ACHN (cell line): ENCODE measurements at places on chromosomes 5 and 9.

DNA sequence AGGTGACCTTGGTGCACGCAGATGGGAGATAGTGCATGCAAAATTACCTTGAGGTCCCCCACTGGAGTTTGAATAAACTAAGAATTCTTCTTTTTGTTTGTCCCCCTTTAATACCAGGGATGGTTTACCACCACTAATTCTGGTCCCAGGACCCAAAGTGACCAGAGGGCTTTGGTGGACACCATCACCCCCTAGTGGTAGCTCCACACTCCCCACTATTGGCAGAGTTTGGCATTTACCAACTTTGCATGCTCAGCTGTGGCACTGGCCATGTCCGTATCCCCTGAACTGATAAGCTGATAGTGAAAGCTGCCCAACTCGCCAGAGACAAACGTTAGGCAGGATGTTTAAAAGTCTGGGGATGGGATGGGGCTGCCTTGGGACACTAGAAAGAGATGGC lies 3.3 kb downstream of the ASTN2 start:
- DNase-seq: peak; percentile 57

- no peak for DNase-seq
These were observed 109.3 kb upstream of the DHFR start for GRCh38 chr5:80763873-80764647.

- DNase-seq: peak; percentile 25
These were observed 35.0 kb downstream of the TPPP start for GRCh38 chr5:658103-658502.

GRCh38 chr5:9733486-9733885 lies 103.3 kb upstream of the TAS2R1 start:
- DNase-seq: no peak

- no peak for DNase-seq
These were observed 6.3 kb upstream of the ERAP1 start for GRCh38 chr5:96814041-96814440.

DNA sequence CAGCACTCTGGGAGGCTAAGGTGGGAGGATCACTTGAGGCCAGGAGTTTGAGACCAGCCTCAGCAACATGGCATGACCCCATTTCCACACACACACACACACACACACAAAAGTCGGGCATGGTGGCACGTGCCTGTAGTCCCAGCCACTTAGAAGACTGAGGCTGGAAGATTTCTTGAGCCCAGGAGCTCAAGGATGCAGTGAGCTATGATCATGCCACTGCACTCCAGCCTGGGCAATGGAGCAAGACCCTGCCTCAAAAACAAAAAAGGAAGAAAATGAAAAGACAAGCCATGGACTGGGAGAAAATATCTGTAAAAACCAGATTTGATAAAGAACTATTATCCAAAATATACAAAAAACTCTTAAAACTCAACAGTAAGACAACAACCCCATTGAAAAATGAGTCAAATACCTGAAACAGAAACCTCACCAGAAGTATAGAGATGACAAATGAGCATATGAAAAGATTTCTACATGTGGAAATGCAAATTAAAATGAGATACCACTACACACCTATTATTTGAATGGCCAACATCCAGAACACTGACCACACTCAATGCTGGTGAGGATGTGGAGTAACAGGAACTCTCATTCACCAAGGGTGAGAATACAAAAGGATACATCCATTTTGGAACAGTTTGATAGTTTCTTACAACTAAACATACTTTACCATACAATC lies 24.7 kb downstream of the DNAJA1 start:
- DNase-seq: no peak

- no peak for DNase-seq
These were observed 74.0 kb upstream of the RXRA start for GRCh38 chr9:134252084-134252830.

DNA sequence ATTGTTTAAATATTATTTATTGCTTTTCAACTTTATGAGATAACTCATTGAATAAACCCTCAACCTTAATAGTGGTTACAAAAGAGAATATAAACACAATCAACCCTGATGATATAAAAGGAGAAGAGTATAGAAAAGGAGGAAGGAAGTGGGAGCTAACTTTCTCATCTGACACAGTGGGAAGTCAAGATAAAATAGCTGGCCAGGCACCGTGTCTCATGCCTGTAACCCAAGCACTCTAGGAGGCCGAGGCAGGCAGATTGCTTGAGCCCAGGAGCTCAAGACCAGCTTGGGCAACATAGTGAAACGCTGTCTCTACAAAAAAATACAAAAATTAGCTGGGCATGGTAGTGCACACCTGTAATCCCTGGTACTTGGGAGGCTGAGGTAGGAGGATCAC lies 93.5 kb downstream of the PPP2R2B start:
- no peak for DNase-seq

GRCh38 chr5:160159991-160160792 lies 40.9 kb upstream of the PWWP2A start:
- no peak for DNase-seq

- DNase-seq: peak; percentile 39
These were observed 27.5 kb downstream of the SREK1 start for GRCh38 chr5:66171349-66172344.

DNA sequence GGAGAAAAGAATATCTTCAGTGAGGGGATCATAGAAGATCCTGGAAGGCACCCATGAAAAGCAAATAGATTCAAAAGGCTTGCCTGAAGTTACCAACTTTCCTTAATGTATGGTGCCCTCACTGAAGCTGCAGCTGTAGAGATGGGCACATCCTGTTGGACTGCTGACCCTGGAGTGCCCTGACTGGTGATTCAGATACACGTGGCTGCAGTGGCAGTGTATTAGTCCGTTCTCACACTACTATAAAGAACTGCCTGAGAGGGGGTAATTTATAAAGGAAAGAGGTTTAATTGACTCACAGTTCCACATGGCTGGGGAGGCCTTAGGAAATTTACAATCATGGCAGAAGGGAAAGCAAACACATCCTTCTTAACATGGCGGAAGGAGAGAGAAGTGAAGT lies 80.3 kb downstream of the OSMR start:
- DNase-seq: no peak

GRCh38 chr5:54088081-54088480 lies 222.3 kb downstream of the ARL15 start:
- DNase-seq: no peak

DNA sequence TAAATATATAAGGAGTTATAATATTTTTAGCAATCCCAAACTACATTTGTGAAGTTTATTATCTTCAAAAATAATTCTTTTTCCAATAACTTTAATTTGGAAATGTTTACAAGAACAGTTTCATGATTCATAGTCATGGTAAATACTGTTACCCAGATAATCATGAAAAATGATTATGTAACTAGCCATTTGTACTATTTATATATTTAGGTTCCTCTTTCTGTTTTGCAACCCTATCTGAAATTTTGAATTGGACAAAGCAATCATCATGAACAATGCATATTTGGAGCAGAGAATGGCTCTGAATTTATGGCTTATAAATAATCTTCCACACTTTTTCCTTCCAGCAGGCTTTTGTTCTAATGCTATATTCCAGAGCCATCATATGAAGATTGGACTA lies 499.7 kb downstream of the SLCO4C1 start:
- no peak for DNase-seq

DNA sequence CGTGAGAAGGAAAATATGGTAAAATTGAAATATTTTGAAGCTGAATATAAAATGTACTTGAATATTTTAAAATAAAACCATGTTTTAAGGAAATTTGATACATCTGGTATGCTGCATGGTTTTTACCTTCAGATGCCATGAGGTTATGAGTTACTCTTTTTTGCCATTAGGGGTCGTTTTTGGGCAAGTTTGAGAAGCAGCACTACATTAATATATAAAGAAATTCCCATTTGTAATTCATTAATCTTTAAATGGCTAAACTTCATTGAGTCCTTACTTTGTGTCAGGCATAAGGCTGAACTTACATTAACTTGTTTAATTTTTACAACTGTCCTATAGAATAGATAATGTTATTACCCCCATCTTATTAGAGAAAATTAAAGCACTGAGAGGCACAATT lies 152.3 kb downstream of the KDM4C start:
- peak; percentile 45 for DNase-seq
